ENCODE measurements at places on chromosomes 6 and 20. TPM values are rescaled to one million over a fixed set of nuclear protein-coding genes. Genes with fewer than 3 reads are reported as not detected.

CALHM4 gene
- not detected for total RNA-seq

GRCh38 chr6:112781241-112781640, 434.1 kb downstream of the RFPL4B start:
- no peaks in the 10 kb centered on the region for H3K4me1 ChIP-seq
- H3K27ac ChIP-seq: no peak overlapping the region
- no peak overlapping the region for H3K4me3 ChIP-seq
- no peaks in the 10 kb centered on the region for H3K36me3 ChIP-seq
- DNase-seq: no peak

GRCh38 chr20:43583133-43583864, 7.4 kb upstream of the IFT52 start:
- H3K27ac ChIP-seq: no peak overlapping the region
- H3K36me3 ChIP-seq: no peaks in the 10 kb centered on the region
- H3K4me1 ChIP-seq: peaks cover 7% of the 10 kb centered on the region
- H3K4me3 ChIP-seq: no peak overlapping the region
- H3K27me3 ChIP-seq: no peaks in the 10 kb centered on the region

GRCh38 chr6:33772902-33773472, 15.9 kb downstream of the LEMD2 start:
- no peak for DNase-seq
- peaks cover 43% of the 10 kb centered on the region for H3K4me1 ChIP-seq
- no peaks in the 10 kb centered on the region for H3K27me3 ChIP-seq

DNA sequence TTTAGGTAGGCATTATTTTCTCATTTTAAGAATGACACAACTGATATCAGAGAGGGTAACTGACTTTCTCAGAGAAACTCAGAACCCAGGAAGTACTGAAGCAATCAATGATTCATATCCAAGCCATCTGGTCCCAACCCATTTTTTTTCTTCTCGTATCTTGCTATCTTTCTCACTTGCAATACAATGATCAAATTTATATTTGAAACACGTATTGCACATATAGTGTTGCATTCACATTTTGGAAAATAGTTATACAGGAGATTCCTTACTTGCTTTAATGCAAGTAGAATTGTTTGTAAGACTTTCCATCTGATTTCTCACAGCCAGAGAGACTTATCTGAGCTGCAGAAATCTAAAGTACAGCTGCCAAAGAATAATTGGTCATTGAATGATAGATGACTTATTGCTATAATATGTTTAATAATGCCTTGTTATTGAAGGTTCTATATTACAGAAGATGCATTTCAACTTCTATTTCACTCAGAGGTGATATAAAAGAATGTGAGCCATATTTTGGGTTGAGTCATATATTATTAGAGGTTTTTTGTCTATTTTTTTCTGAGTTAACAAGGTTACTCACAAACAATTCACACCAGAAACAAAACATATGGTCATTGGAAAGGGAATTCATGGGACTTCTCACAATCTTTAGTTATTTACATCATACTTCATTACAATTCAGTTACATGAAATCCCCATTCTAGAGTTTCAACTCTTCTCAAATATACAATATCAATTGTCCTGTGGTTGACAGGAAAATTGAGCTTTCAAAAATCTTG, 337.5 kb upstream of the CITED2 start:
- no peak overlapping the region for H3K27ac ChIP-seq
- no peak overlapping the region for H3K4me3 ChIP-seq
- DNase-seq: no peak
- peaks cover 30% of the 10 kb centered on the region for H3K4me1 ChIP-seq

DNA sequence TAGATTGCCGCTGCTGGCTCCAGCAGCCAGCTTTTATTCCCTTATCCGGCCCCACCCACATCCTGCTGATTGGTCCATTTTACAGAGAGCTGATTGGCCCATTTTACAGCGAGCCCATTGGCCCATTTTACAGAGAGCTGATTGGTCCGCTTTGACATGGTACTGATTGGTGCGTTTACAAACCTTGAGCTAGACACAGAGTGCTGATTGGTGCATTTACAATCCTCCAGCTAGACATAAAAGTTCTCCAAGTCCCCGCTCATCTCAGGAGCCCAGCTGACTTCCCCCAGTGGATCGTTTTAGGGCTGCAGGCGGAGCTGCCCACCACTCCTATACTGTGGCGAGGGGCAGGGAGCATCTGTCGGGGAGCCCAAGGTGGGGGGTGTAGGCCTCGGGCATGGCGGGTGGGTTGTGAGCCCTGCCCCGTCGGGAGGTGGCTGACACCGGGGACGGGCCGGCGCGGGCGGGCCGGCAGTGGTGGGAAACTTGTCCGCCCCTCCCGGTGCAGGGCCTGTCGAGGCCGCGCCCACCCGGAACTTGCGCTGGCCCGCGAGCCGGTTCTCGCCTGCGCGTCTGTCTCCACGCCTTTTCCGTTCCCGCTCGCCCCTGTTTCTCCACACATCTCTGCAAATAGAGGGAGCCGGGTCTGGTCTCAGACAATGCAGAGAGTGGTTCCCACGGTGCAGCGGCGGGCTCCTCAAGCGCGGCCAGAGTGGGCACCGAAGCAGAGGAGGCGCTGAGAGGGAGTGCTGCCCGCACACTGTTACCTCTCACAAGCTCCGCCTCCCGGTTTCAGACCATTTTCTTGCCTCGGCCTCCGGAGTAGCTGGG, 86.1 kb upstream of the STMND1 start:
- peak overlapping the region; percentile 66 for H3K27ac ChIP-seq
- H3K36me3 ChIP-seq: no peaks in the 10 kb centered on the region
- H3K4me3 ChIP-seq: peak overlapping the region; percentile 2

RAB44 gene
- total RNA-seq: not detected

DNA sequence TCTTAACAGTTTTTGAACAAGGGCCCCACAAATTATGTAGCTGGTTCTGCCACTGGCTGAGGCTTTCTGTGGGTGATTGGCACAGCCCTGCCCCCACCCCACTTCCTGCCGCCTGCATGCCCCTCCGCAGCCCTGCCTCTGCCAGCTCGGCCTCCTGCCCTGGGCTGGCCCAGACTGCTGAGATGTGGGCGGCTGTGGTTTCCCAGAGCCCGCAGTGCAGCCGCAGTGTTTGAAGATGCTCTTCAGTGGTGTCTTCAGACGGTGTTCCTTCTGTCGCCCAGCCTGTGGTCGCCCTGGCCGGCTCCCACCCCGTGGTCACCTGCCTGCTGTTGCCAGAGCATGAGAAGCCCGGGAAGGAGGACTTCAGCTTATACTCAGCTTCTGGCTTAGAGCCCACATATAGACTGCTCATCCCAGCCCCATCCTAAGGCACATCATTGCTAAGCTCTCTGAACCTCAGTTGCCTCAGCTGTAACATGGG, 154.3 kb downstream of the VEGFA start:
- no peak overlapping the region for H3K27ac ChIP-seq
- DNase-seq: peak; percentile 54
- H3K36me3 ChIP-seq: no peaks in the 10 kb centered on the region
- H3K4me3 ChIP-seq: no peak overlapping the region

GRCh38 chr20:64092258-64093012, 8.2 kb upstream of the LKAAEAR1 start:
- no peaks in the 10 kb centered on the region for H3K4me1 ChIP-seq
- no peak for DNase-seq
- H3K36me3 ChIP-seq: no peaks in the 10 kb centered on the region
- no peaks in the 10 kb centered on the region for H3K27me3 ChIP-seq

DNA sequence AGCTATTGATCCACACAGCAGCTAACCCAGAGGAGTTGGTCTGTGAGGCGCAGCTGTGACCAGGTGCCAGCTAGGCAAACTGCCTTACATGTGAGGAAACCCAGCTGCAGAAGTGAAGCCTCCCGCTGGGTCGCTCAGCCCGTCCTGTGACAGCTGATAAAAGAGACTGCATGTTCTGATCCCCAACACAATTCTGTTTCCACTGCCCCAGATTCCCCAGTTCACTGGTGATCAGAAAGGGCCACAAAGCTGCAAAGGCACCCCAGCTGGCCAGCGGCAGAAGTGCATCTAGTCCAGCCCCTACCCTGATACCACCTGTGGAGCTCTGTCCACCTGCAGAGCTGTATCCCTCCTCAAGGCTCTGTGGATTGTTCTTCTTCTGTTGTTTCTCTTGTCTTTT, 64.5 kb downstream of the CTNNBL1 start:
- no peaks in the 10 kb centered on the region for H3K4me1 ChIP-seq
- H3K27ac ChIP-seq: no peak overlapping the region
- peaks cover 4% of the 10 kb centered on the region for H3K36me3 ChIP-seq
- H3K27me3 ChIP-seq: no peaks in the 10 kb centered on the region

DNA sequence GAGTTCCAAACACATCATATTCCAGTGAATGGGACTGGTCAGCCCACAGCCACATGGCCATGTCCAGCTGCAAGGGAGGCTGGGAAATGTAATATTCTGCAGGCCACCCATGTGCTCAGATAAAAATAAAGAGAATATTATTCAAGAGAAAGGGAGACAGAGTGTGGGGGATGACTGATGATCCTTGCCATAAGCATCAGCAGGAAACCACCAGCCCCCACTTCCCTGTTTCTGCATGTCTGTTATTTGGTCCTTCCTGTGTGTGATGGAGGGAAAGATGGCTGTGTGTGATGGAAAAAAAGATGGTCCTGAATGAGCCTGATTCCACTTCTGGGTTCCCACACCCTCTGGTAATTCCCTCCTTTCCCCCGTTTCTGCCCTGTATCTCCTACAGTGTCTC, 13.1 kb upstream of the RSPO4 start:
- H3K27me3 ChIP-seq: no peaks in the 10 kb centered on the region
- DNase-seq: no peak
- H3K27ac ChIP-seq: no peak overlapping the region

DNA sequence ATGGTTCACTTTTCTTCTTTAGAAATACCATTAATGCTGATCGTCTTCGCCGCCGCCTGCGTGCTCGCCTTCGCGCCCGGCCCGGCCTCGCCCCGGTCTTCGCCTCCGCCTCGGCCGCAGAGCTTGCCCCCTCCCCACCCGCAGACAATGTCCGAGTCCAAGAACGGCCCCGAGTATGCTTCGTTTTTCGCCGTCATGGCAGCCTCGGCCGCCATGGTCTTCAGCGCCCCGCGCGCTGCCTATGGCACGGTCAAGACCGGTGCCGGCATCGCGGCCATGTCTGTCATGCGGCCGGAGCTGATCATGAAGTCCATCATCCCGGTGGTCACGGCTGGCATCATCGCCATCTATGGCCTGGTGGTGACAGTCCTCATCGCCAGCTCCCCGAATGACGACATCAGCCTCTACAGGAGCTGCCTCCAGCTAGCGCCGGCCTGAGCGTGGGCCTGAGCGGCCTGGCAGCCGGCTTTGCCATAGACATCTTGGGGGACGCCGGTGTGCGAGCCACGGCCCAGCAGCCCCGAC, 4.8 kb upstream of the PRPH2 start:
- no peaks in the 10 kb centered on the region for H3K27me3 ChIP-seq
- H3K4me3 ChIP-seq: peak overlapping the region; percentile 31
- H3K4me1 ChIP-seq: no peaks in the 10 kb centered on the region
- peak; percentile 79 for DNase-seq
- peak overlapping the region; percentile 90 for H3K27ac ChIP-seq
- H3K36me3 ChIP-seq: no peaks in the 10 kb centered on the region

DNA sequence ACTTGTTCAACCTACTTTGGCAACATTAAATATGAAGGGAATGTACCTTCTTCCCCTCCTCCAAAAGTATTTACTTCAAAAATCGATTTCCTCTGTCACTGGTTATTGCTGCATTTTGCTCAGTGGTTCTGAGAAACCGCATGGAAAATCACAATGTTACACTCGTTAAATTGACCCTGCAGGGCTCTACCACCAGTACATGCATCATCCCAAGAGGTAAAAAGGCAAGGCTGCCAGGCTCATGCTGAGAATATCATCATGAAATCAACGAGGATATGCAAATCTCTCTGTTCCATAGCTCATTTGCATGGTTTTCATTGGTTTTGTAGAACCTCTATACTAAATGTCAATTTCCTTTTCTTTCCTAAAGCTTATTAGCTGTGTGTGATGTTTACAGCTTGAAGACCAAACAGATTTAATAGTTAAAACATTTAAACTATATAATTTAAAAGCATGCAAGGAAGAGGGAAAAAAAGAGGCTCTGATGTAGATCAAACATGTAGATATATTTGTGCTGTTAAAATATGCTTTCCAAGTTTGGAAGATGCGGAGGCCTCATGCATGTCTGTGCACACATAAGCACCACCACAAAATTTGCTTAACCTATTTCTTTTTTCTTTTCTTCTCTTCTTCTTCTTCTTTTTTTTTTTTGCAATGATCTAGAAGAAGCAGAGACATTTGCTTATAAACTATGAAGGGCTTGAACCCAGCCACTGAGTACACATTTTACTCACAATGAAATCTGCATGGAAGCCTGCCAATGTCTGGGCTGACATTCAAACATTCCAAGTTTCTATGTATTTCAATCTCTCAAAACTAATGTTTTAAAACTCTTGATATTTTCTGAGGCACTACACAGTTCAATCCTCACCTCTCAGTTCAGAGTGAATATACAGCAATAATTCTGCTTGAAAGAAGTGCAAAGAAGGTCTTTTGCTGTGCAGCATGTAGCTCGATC, 194.0 kb downstream of the GMPR start:
- H3K27ac ChIP-seq: no peak overlapping the region
- no peak overlapping the region for H3K4me3 ChIP-seq
- no peaks in the 10 kb centered on the region for H3K27me3 ChIP-seq
- peaks cover 16% of the 10 kb centered on the region for H3K4me1 ChIP-seq
- no peaks in the 10 kb centered on the region for H3K36me3 ChIP-seq

DNA sequence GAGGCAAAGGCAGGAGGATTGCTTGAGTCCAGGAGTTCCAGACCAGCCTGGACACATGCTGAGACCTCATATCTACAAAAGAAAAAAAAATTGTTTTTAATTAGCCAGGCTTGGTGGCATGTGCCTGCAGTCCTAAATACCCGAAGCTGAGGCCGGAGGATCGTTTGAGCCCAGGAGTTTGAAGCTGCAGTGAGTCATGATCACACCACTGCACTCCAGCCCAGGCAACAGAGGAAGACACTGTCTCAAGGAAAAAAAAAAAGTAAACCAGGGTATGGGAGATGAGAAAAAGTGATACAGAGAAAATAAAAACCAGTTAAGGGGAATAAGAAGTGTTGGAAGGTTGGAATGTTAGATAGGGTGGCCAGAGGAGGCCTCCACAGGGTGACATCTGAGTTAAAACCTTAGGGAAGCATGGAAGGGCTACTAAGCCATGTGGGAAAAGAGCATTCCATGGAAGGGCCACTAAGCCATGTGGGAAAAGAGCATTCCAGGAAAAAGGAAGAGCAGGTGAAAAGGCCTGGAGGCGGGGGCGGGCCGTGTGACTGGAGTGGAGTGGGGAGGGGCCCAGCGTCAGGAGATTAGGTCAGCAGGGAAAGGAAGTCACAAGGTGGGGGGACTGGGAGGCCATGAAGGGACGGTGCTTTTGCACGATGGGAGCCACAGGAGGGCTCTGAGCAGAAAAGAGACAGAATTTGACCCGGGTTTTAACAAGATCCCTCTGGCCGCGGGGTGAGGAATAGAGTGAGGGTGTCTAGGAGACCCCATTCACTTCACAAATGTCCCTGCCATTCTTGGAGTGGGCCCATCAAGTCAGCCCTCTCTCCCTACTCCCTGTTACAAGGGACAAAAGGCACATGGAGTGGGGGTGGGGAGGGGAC, 18.3 kb downstream of the CPNE5 start:
- no peaks in the 10 kb centered on the region for H3K4me1 ChIP-seq
- H3K4me3 ChIP-seq: no peak overlapping the region
- no peak for DNase-seq
- H3K27me3 ChIP-seq: no peaks in the 10 kb centered on the region
- H3K27ac ChIP-seq: no peak overlapping the region
- H3K36me3 ChIP-seq: no peaks in the 10 kb centered on the region

Data from sigmoid colon (tissue), 7 donors.